ENCODE measurements at places on chromosomes 6 and 20.

DNA sequence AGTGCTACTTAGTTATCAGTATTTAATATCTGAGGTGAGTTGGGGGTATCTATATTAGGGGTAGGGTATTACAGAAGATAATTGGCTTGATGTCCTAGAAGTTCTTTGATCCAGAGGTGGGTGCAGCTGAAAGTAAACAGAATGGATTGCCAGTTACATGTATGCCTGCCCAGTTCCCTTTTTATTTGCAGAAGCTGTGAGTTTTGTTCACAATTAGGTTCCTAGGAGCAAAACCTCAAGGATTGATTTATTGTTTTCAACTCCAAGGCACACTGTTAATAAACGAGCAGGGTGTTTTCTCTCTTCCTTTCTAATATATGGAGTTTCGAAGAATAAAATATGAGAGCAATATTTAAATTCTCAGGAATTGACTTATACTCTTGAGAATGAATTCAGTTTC is 129.0 kb downstream of the SULF2 start:
- DNase-seq, result no peak

- DNase-seq, result no peak
Measured at GRCh38 chr6:41881506-41881905, 13.7 kb downstream of the USP49 start.

DNA sequence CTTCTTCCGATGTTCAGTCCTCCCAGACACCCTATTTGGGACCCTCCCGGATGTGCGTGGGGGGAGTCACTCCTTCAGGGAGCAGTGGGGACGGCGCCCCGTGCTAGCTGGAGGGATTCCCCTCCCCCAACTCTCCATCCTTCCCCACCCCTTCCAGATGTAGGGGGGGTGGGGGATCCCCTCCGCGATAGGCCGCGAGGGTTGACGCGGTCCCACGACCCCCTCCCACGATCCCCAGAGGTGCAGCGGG is 548 bp downstream of the GNL1 start:
- no peak for DNase-seq

DNA sequence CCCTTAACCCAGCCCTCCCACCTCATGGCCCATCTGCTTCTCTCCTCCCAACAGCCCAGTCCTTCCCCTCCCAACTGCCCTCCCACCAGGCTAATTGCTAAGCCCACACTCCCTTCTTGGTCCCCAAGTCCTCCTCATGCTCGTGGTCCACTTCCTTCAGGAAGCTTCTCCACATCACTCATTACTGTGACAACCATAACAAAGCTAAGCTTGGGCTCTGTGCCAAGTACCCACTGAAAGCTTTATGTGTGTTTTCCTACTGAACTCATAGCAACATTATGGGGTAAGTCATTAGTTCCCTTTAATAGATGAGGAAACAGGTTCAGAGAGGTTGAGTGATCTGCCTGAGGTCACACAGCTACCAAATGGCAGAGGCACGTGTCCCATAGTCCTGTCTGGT is 16.2 kb downstream of the FRS3 start:
- no peak for DNase-seq

GRCh38 chr6:12026833-12027232 is 14.7 kb downstream of the HIVEP1 start:
- DNase-seq, result no peak

GRCh38 chr20:32695089-32695488 is 21.3 kb upstream of the C20orf203 start:
- DNase-seq, result no peak

DNA sequence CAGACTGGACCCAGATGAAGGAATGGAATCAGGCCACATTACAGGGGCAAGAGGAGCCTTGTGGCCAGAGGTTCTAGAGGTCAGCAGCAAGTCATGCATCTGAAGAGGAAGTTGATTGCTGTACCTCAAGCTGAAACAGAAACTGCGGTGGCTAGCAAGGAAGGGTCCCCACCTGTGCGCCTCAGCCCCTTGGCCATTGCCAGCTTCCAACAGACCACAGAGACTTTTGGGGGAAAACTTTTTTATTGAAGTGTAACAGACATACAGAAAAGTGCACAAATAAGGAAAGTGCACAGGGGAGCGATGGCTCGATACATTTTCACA is 26.8 kb upstream of the SLC9A8 start:
- no peak for DNase-seq

- DNase-seq, result no peak
Measured at GRCh38 chr6:25895771-25896170, 21.7 kb upstream of the SLC17A3 start.

DNA sequence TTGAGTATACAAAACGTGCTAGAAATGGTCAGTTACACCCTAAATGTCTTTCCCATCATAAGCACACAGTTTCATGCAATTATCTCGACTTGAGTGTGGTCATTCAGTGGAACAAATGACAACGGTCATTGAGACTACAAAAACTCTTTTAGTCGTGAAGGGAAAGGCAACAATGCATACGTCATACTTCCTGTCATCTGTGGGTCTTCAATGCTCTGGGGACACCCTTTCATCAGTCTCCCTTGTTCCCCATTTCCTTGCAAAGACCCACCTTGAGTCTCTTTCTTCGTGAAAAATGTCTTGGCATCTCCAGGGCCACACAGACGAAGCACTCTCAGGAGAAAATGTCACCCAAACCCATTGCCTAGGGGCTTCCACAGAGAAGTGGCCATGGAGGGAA is 238.5 kb downstream of the GMPR start:
- DNase-seq, result no peak

DNA sequence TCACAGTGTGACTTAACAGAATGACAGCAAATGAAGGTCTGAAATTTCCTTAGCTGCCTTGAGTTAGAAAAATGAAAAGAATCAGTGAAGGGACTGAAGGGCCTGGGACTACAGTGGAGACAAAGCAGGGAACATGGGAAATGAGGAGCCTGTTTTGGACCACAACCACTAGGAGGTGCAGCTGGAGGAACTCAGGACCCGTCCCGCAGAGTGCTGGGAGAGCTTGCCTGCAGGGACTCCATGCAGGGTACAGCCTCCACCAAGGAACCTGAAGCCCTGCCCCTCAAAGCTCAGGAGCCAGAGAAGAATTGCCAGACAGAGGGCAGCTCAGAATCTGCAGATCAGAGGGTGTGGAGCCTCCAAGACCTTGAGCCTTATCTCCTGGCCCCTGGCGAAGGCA is 50.7 kb downstream of the LRFN2 start:
- DNase-seq, result no peak

DNA sequence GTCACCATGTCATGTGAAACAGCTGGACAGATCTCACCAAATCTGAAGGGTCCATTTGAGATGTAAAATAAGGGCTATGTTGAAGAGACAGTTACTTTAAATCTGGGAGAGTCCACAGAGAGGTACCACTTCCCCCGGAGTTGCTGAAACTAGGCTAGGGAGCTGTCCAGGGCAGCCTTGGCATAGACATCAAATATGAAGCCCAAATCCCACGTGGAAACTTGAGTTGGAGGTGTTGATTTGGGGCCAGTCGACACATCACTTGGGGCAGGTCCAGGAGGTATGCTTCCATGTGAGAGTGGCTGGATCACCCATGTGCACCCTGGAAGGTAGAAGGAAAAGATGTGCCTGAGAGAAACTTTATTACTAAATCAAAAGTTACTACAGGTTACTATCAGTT is 12.0 kb upstream of the SERPINB9 start:
- no peak for DNase-seq

- DNase-seq, result no peak
Measured at GRCh38 chr20:46828471-46828870, 66.2 kb upstream of the EYA2 start.

GRCh38 chr6:31806470-31807272 is at the start of gene LSM2:
Gene LSM2, minus strand, starts transcription at chr6:31806966. Its CDS starts 209 bp downstream, at chr6:31806757.
- peak; percentile 96 for DNase-seq

DNA sequence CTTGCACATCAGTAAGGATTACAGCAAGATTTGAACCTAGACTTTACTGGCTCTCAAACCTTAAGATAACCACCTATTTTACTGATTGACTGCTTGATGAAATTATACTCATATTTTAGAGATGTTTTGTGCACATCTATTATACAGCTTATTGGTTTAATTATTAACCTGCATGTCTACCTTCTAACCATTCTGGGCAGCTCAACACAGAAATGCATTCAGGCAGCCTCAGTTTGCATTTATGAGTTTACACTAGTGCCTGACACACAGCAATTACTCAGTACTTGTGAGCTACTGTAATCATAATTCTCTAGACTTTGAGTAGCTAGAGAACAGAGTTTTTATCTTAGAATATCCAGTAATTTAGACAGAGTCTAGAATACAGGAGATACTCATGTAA is 273.9 kb upstream of the THEMIS start:
- no peak for DNase-seq

DNA sequence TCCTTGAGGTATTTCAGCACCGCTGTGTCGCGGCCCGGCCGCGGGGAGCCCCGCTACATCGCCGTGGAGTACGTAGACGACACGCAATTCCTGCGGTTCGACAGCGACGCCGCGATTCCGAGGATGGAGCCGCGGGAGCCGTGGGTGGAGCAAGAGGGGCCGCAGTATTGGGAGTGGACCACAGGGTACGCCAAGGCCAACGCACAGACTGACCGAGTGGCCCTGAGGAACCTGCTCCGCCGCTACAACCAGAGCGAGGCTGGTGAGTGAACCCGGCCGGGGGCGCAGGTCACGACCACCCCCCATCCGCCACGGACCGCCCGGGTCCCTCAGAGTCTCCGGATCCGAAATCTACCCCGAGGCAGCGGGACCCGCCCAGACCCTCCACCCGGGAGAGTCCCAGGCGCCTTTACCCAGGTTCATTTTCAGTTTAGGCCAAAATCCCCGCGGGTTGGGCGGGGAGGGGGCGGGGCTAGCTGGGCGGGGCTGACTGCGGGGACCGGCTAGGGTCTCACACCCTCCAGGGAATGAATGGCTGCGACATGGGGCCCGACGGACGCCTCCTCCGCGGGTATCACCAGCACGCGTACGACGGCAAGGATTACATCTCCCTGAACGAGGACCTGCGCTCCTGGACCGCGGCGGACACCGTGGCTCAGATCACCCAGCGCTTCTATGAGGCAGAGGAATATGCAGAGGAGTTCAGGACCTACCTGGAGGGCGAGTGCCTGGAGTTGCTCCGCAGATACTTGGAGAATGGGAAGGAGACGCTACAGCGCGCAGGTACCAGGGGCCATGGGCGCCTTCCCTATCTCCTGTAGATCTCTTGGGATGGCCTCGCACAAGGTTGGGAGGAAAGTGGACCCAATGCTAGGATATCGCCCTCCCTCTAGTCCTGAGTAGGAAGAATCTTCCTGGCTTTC is 693 bp downstream of the HLA-F start:
- DNase-seq, result no peak

DNA sequence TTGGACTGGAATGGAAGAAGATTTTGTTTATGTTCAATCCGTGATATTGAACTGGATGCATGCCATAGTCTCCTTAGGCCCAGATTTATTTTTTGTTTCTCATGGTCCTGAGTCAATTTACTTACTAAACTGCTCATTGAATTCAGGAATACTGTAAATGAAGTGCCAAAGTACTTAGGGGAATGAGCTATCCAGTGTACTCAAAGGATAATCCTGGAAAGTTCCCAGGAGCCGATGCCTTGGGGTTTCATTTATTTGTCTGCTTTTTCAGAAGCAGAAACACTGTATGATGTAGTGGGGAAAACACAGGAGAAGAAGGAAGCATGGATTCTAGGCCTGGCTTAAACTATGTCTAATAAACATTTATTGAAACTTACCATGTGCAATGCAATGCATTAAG is 56.1 kb upstream of the THEMIS start:
- no peak for DNase-seq

GRCh38 chr6:167108278-167108677 is 14.6 kb upstream of the CCR6 start:
- DNase-seq, result no peak

DNA sequence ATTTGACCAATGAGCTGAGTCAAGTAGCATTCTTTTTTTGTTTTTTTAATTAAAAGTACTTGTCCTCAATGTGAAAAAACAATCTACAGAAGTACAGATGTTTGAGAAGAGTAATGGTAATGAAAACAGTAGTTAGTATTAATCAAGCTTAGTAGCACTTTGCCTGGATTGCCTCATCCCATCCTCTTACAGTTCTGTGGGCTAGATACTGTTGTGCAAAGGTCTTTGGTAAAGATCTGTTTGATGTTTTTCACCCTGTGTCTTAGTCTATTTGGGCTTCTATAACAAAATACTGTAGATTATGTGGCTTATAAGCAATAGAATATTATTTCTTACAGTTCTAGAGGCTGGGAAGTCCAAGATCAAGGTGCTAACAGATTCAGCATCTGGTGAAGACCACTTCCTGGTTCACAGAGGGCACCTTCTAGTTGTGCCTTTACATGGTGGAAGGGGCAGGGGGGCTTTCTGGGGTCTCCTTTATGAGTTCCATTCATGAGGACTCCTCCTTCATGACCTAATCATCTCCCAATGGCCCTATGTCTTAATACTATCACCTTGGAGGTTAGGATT is 84.3 kb downstream of the SHLD1 start:
- DNase-seq, result no peak

DNA sequence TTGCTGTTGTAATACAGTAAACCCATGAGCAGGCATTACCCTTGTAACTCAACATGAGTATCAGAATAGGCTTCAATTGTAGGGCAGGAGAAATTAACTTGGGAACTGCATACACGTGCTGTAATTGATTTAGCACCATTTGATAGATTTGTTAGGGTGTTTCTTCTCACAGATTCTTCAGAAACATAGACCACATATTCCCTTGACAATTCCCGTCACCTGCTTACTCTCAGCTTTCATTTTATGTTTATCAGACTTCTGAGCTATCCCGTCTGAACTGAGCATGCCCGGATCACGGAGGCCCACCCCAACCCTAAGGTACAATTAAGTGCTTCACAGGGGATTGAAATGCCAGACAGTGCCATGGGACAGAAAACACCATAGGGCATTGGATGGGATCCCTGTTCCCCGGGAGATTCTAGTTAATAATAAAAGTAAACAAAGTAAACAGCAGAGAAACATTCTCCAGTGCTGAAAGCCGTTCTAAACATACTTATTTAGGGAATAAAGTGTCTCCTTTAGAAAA is 179.7 kb downstream of the PHACTR1 start:
- no peak for DNase-seq

- DNase-seq, result no peak
Measured at GRCh38 chr20:61448386-61448785, 196.3 kb downstream of the CDH4 start.

- no peak for DNase-seq
Measured at GRCh38 chr6:166318227-166318626, 10.0 kb upstream of the PRR18 start.

- DNase-seq, result no peak
Measured at GRCh38 chr6:35173044-35173426, 31.9 kb upstream of the TCP11 start.

DNA sequence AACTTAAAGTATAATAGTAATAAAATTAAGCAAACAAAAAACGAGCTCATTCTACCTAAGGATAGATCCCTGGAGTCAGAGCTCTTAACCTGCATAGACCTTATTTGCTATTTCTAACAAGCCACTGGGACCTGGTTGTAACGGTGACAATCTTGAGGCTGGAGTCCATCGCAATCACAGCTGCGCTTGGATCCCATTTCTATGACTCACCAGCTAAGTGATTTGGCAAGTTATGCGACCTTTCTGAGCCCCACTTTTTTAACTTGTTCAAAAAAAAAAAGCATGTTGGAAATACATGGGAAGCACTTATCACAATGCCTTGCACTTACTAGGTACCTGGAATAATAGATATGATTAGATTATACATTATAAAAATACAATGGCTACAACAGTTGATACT is 389.5 kb upstream of the CDH4 start:
- no peak for DNase-seq

All from posterior cingulate gyrus (tissue), 11 donors.